ENCODE measurements at places on chromosomes 12 and 14. TPM values are rescaled to one million over a fixed set of nuclear protein-coding genes. Genes with fewer than 3 reads are reported as not detected.

Gene CLEC4D
- not detected for total RNA-seq

DNA sequence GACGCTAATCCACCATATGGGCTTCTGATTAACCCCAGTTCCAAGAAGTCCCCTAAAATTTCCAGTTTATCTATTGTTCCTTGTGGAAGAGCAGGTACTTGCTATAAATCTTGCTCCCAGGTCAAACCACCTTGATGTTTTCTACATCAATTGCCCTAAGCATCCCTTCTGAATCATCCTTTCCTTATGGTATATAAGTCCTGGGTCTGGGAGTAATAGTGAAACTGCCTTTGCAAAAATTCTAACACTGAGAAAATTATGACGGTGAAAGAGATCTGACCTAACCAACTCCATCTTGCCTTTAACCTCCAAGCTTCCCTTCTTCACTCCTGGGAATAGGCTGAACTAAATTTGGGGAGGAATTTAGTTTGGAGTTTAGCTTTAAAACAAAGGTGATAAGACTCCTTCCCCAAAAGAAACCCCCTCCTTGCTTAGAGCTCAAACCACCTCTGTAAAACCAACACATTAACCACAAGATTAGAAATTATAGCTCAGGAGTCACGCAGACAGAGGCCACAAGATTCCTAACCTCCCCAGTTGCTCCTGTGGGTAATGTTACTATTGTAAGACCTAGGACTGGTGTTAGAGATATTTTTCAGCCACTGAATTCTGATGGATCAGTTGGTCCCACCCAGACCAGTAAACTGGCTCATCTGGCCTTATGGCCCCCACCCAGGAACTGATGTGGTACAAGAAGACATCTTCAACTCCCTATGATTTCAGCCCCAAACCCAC is 33.8 kb upstream of the DTX1 start:
- no peak for DNase-seq

DNA sequence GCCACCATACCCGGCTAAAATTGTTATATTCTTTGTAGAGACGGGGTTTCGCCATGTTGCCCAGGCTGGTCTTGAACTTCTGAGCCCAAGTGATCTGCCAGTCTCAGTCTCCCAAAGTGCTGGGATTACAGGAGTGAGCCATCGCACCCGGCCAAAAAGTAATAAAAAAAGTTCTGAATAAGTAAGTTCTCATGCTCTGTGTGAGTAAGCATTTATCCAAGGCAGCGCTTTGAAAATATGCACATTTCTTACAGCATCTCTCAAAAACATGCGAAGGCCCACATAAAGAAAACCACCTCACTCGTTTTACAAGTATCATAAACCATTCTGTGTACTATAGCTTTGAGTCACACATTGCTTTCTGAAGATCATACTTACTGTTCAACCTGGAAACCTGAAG is 8.6 kb downstream of the GIT2 start:
- DNase-seq = peak; percentile 92

Gene RFX4
- not detected for total RNA-seq
